ENCODE measurements at places on chromosomes 2 and 18. TPM values are rescaled to one million over a fixed set of nuclear protein-coding genes. Genes with fewer than 3 reads are reported as not detected.
A peak's percentile ranks its signal among the peaks of the same experiment; 100 is the strongest.

The SETBP1 gene
- 21.1 TPM for total RNA-seq

DNA sequence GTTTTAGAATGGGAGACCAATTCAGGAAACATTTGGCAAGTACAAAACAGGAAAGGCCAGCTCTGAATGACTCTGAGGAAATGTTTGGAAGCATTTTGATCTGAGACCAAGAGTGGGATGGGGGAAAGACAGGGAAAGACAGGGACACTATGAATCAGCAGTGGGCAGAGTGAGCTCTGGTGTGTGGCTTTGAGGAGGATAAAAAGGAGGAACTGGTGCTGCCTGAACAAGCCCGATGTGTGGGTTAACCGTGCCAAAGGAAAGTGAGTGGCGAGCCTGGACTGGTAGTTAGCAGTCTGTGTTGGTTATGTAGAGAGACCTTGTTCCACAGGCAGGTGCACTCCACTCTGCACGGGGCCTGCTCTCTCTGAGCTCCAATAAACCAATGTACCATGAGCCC is 5.3 kb downstream of the MFSD6 start:
- no peak for DNase-seq

The DCTN1 gene
- total RNA-seq, result 72.3 TPM

The SLC5A7 gene
- not detected for total RNA-seq

DNA sequence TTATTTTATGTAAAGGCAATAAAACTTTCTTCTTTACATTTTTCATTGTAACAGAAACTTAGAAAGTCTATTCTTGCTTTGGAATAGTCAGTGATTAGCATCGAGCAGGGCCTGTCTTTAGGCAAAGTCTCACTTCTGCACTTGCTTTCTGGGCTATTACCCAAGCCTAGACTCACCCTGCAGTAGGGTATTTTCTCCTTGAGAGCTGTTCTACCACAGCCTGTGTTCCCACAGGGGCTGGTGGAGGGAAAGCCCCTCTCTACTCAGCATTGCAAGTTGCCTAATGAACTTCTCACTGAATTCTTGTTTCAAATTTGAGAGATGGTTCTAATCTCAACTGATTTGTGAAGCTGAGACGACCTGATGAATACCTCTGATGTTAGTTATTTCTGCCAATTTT is 111.7 kb upstream of the KLHL14 start:
- no peak for DNase-seq

DNA sequence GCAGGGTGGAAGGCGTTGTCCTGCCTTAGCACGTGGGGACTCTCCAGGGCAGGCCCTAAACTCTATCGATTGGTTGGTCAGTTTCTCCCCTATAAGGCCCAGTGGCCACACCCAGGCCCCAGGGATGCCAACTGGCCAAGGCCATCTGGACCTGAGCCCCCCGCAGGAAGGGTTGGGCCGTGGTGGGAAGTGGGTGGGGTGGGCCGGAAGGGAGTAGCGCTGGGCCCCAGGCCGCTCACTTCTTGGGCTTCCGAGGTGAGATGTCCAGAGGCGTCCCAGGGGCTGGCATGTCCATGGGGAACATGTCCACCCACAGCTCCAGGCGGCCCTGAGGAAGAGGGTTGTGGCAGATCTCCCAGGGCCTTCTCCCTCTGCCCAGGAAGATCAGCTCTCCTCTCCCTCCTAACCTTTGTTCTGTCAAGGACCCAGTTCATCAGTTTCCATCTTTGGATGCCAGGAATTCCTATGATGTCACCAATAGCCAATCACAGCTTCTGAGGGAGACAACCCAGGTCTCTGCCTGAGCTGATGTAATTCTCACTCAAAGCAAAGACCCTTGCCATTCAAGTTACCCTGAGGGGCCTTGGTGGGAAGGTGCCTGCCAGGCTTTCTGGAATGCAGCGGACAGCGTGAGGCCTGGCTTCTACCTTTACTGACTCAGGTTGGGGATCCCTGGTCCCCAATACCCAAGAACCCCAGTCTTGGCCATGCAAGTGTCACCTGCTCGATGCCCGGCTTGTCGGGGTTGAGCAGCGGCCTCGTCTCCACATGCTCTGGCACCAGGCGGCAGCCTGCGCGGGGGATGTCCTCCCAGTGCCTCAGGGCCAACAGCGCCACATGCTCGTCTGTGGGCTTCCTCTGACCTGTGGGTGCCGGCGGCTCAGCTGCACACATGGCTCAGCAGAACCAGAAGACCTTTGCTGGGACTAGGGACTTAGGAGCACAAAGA is 14.4 kb downstream of the OTOF start:
- no peak for DNase-seq

The LRP1B gene
- 2.0 TPM for total RNA-seq

DNA sequence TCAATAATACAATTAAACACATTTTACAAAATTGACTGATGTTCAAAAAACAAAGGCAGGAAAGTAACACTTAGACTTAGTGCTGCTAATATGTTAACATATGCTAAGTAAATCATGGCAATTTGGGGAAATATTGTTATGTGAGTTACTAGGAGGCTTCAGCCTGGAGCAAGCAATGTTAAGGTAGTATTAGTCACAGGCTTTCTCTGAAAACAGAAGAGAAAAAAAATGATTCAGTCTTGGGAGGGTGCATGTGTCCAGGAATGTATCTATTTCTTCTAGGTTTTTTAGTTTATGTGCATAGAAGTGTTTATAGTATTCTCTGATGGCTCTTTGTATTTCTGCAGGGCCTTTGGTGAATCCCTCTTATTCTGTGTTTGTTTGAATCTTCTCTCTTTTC is 345.8 kb upstream of the TFPI start:
- DNase-seq, result no peak

GRCh38 chr2:103781313-103781712 is 1019.5 kb downstream of the TMEM182 start:
- no peak for DNase-seq

- no peak for DNase-seq
These were observed 106.1 kb downstream of the ZNF516 start for GRCh38 chr18:76388891-76389423.

GRCh38 chr2:150122871-150123613 is 364.4 kb downstream of the RND3 start:
- DNase-seq, result no peak

- no peak for DNase-seq
These were observed 246.0 kb upstream of the KCNJ3 start for GRCh38 chr2:154452471-154452870.

GRCh38 chr2:240557808-240558207 is at the start of gene ANKMY1:
Gene ANKMY1, minus strand, starts transcription at chr2:240557988. Its CDS starts 653 bp downstream, at chr2:240557335.
- peak; percentile 88 for DNase-seq

- no peak for DNase-seq
These were observed 30.0 kb upstream of the BMP10 start for GRCh38 chr2:68901199-68901514.

The IHH gene
- 23.1 TPM for total RNA-seq

DNA sequence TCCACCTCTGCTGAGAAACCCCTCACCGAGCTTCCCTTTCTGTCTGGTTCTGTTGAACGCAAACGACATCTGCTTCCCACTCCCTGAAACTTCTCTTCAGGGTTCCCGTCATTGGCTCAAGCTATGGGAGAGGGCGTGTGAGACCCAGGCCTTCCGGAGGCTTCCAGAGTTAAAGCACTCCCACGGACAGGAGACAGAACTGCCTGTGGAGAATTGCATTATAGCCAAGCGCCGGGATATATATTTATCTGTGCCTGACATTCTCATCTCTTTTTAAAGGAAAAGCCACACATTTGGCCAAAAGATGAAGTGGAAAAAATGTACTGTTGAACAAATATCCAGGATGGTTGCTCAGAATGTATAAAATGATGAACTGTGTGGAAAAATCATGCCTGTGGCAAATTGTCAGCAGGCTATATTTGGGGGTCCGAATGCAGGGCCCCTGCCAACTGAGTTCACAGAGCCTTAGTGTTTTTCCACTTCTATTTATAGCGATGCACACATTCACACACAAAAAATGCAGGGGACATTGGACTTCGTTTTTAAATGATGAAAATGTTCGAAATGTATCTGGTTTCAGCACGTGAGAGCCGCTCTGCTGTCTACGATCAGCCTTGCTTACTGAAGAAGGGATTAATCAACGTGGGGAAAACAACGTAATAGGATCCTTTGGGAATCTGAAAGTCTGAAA is 59.5 kb downstream of the E2F6 start:
- DNase-seq, result no peak

The PRSS56 gene
- total RNA-seq, result not detected

- no peak for DNase-seq
These were observed 66.5 kb downstream of the ABI2 start for GRCh38 chr2:203394519-203395227.

The C2orf68 gene
- 21.6 TPM for total RNA-seq

DNA sequence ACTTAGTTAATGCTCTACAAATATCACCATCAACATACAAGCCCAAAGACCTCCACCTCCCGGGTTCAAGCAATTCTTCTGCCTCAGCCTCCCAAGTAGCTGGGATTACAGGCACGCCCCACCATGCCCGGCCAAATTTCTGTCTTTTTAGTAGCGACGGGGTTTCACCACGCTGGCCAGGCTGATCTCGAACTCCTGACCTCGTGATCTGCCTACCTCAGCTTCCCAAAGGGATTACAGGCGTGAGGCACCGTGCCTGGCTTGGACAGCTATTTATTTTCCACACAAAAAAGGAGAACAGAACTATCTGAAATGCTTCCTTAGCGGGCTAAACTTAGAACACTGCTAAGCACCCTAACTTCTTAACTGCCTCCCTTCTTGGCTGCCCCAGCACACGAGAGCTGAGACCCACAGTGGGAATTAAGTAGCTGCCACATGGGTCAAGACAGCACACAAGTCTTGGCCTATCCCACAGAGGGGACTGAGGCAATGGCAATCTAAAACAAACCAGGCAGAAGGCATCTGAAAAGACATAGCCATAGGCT is 24.8 kb downstream of the CYTIP start:
- DNase-seq, result no peak

The MBOAT2 gene
- total RNA-seq, result 35.2 TPM

DNA sequence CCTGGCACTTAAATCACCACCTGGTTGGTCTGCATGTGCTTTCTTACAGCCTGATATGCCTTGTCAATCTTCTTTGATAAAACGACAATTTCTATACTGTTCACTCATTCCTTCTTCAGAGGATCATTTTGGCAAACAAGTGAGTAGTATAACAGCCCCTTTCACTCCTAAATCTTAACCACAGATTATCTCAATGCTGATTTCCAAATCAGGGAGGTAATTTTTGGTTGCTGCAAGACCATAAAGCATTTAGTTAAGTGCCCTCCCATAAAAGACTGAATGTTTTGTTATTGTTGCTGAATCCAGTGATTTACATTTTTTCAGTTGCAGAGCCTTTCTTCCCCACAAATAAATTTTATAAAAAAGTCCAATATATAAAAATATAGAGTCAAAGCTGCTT is 129.2 kb upstream of the CYP26B1 start:
- no peak for DNase-seq

DNA sequence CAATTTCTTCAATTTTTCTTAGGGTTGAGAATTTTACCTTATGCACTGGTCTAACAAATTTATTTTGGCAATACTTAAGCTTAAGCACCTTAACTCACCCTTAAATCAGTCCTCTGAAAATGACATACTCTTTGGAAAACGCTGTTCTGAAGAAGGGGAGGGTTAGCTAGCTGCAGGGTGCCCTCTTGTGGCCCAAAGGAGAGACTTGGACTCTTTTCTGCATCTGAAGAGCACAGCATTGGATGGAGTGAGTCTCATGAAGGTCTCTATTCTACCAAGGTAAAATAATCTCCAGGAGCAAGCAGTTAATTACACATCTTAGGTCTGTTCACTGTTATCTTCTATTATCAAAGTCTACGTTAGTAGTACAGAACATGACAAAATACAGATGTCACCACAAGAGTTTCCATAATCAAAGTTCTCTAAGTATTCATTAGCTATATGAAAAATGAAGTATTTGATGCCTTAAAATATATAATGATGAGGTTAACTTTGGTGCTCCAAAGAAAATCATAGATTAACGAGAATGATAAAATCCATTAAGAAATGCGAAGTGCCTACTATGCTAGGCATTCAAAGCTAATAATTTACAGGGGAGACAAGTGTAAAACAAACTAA is 24.4 kb downstream of the PUM2 start:
- peak; percentile 67 for DNase-seq

The MPP4 gene
- total RNA-seq, result 0.77 TPM

DNA sequence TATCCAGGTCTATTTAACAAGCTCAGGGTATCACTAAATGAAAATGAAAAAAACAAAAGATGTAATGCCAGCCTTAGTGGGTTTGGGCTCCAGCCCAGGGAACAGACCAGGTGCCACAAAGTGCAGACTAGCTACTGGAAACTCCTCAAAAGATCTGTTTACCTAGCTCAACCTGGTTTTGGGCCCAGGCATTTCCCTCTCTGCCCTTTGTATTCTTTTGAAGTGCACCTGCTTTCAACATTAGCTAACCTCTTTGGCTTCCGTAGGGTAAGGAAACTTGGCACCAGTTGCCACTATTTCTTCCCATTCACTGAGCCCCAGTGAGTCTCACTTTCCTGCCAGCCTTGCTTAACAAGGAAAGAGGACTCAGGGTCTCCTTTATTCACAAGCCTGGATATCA is 123.6 kb upstream of the CDCA7 start:
- DNase-seq, result no peak

The AQP12A gene
- not detected for total RNA-seq

- DNase-seq, result peak; percentile 73
These were observed 55.3 kb upstream of the LAPTM4A start for GRCh38 chr2:20106746-20107145.

The IMP4 gene
- total RNA-seq, result 52.4 TPM

- DNase-seq, result no peak
These were observed 103.2 kb downstream of the ZNF521 start for GRCh38 chr18:25248755-25249154.

The HSBP1L1 gene
- total RNA-seq, result 55.2 TPM

DNA sequence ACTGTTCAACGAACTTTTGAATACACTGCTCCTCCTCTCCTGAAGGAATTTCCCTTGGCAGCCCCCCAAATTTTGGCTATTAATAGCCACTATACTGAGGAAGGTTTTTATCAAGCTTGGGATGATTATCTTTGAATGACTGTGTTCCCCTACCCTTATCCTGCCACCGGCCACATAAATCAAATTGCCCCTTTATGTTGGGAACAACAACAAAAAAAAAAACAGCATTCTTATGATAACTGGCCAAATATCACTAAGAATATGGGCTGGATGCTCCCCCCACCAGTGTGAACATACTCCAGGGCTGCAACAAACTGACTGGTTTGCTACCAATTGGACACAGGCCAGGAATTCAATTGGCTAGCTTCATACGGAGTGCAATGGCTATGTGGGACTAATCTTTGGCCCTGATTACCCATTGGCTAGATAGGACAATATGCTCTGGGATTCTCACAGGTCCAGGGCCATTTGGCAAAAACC is 20.6 kb downstream of the DUSP11 start:
- no peak for DNase-seq

The SP5 gene
- total RNA-seq, result 1.9 TPM

The B3GNT7 gene
- total RNA-seq, result 6.2 TPM

- DNase-seq, result no peak
These were observed 73.3 kb upstream of the NFATC1 start for GRCh38 chr18:79322441-79322840.

DNA sequence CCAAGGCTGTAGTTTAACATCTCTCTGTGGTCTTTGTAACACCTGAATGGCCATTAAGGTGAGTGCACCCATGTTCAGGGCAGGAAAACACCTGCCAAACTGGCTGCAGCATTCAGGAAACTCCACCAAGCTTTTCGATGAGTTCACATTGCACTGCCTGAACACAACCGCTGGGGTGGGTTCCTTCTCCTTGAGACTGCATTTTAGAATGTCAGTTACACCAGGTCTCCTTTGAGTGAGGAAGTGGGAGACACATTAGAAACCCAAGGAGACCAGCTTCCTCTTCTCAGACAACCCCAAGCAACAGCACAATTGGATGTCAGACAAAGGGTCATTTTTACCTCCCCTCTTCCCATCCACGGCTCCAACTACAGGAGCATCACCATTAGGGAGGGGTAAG is 35.2 kb downstream of the CYRIA start:
- no peak for DNase-seq

- DNase-seq, result no peak
These were observed 35.4 kb downstream of the MGAT5 start for GRCh38 chr2:134289225-134289624.

The TRIM43 gene
- total RNA-seq, result not detected
